ENCODE measurements at places on chromosomes 2 and 18.

DNA sequence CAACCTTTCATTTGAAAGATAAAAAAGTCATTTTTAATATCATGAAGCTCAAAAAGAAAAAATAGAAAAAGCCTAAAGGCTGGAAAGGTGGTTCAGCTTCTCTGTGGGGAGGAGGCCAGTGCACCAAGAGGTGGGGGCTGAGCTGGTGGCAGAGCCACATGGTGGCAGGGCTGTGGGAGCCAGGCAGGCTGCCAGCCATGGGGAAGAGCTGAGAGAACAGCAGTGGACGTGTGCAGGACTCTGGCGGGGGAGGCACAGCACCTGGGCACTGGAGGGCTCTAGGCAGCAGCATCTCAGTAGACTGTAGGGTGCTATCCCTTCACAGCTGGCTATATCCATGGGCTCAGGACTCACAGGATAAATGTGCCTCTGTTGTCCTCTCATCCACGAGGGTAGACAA is 47.8 kb downstream of the STK25 start:
- no peak for DNase-seq

GRCh38 chr2:236622660-236623059 is 53.0 kb downstream of the ACKR3 start:
- DNase-seq, result no peak

GRCh38 chr2:190052307-190052706 is 10.2 kb downstream of the MSTN start:
- DNase-seq, result no peak

- no peak for DNase-seq
Measured at GRCh38 chr2:87403893-87404175, 344.1 kb upstream of the PLGLB2 start.

- DNase-seq, result no peak
Measured at GRCh38 chr18:9334973-9335696, 562 bp downstream of the TWSG1 start.

DNA sequence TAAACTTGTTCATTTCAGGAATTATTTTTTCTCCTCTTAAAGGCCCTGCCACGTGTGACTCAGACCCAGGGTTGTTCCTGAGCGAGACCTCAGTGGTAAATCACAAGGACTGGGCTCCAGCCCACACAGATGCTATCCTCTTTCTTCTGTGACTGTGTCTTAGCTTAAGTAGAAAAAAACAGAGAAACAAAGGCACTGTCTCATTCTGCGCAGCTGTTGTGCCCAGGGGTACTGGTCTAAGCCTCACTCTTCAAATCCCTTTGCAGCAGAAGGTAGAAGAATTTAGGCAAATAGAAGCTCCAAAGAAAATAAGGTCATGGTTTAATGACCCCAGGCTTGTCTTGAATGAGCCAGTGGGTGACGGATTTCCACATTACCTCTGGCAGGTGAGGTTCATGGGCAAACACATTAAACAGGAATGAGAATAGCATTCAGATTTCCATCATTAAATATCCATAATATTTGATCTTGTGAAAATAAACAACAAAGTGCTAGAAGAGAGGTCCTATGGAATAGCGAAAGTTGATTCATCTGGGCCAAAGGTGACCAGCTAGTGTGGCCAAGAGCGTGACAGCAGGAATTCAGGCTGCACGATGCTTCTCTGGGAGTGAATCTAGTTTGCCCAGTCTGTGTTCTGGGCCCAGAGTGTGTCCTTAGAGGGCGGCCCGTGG is 63.3 kb downstream of the LIPG start:
- DNase-seq, result no peak

DNA sequence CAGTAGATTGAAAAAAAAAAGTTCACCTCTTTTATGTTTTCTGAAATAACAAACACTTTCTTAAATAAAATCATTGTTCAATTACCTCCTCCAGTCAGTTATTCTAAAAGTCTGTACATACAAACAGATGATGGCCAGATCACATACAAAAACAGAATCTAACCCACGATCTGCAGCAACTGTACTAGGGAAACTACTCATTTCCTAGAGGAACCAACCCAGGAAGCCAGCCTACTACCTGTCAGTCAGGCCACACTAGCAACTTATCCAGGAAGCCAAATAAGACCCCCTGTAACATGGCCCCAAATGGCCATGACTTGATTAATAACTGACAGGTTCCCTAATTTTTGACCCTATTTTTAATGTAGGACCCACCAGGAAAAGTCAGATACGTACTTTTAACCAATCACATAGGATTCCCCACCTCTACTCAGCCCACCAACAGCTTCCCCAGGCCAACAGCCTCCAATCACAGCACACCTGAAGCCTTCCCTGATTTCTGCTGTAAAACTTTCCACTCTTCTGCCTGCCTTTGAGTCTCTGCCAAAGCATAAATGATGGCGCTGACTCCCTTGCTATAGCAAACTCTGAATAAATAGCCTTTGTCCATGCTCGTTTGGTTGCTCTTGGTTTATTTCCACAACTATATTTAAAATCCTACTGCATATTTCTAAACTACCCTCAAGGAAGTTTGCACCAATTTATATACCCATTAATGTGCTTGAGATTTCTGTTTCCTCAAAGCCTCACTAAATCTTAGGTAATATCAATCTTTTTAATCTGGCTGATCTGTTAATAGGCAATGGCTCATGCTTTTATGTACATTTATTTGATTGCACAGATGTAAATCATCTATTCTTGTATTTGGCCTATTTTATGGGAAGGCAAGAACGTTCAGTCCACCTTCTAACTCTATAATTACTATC is 486.4 kb downstream of the FBXO15 start:
- no peak for DNase-seq

GRCh38 chr2:224046752-224047151 is 7.7 kb upstream of the SERPINE2 start:
- no peak for DNase-seq

DNA sequence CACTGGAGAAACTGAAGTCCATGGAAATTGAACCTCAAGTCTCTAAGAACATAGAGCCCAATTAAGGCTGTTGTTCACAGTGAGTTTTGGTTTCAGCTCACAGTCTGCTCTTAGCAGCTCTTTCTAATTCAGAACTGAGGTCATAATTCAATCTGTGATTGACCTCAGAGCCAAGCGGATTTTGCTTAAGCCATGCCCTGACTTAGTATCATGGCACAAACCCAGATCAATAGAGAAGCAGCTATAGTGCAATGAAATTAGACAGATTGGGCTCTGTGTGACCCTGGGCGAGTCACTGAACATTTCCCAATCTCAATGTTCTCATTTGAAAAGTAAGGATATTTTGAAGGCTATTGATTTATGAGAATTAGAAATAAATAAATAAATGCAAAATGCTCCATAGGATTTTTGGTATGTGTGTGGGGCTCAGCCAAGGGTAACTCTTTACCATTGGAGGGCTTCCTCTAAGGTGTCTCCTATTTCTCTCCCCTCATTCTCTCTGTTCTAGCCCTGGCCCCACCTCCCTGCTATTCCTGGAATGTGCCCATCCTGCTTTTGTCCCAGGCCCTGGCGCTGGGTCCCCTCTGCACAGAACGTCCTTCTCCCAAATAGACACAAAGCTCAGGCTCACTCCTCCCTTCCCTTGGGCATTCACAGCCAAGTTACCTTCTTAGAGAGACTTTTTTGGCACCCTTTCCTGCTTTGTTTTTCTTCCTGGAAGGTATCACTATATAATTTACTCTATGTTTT is 239.6 kb downstream of the LPIN1 start:
- no peak for DNase-seq

GRCh38 chr2:62177392-62178049 is 18.4 kb upstream of the B3GNT2 start:
- no peak for DNase-seq

- no peak for DNase-seq
Measured at GRCh38 chr2:225379856-225380255, 19.7 kb upstream of the NYAP2 start.

DNA sequence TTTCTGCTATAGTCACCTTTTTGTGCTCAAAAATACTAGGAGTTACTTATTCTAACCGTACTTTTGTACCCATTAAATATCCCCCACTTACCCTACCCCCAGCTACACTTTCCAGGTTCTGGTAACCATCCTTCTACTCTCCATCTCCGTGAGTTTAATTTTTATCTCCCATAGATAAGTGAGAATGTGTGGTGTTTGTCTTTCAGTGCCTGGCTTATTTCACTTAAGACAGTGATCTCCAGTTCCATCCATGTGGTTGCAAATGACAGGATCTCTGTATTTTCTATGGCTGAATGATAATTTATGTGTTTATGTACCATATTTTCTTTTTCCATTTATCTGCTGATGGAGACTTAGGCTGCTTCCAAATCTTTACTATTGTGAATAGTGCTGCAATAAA is 323.3 kb downstream of the ZNF804A start:
- DNase-seq, result no peak

- no peak for DNase-seq
Measured at GRCh38 chr2:181190711-181191110, 210.3 kb downstream of the UBE2E3 start.

DNA sequence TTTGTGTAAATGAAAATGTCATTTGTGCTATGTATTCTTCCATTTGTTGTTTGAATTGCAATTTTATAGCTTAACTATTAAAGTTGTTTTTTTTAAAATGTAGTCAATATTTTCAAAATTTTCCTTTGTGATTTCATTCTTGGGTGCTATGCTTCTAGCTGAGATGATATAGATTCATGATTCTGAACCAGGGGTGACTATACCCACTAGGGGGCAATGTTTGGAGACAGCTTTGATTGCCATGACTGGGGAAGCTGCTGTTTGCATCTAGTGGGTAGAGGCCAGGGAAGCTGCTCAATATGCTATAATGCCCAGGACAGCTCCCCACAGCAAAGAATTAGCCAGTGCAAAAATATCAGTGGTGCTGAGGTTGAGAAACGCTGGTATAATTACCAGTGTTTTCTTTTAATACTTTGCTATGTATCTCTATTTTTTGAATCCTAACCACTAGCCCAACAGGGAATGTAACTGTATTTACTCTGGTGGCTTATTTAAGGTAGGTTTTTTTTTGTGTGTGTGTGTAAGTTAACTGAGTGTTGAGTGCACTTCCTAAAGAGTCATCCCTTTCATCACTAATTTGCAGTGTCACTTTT is 99.7 kb downstream of the MEP1B start:
- peak; percentile 40 for DNase-seq

DNA sequence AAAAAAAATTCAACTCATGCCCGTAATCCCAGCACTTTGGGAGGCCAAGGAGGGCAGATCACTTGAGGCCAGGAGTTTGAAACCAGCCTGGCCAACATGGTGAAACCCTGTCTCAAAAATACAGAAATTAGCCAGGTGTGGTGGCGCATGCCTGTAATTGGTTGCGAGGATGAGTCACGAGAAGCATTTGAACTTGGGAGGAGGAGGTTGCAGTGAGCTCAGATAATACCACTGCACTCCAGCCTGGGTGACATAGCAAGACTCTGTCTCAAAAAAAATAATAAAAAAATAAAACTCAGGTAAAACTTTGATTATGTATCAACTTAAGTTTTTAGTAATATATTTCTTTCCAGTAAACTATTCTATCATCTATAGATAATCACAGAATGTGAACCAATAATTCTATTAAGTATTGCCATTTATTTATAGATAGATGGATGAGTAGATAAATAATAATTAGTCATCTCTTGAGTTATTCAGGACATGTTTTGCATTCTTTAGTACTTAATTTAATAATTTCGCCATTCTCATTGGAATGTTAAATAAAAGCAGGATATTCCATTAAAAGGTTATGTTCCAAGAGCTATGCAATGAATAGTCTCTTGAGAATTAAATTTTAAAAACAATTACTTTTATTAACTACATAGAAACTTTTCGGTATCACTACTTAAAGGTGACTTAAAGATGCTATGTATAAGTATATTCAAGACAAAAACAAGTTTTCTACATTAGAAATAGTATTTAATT is 48.7 kb downstream of the WDPCP start:
- DNase-seq, result no peak

DNA sequence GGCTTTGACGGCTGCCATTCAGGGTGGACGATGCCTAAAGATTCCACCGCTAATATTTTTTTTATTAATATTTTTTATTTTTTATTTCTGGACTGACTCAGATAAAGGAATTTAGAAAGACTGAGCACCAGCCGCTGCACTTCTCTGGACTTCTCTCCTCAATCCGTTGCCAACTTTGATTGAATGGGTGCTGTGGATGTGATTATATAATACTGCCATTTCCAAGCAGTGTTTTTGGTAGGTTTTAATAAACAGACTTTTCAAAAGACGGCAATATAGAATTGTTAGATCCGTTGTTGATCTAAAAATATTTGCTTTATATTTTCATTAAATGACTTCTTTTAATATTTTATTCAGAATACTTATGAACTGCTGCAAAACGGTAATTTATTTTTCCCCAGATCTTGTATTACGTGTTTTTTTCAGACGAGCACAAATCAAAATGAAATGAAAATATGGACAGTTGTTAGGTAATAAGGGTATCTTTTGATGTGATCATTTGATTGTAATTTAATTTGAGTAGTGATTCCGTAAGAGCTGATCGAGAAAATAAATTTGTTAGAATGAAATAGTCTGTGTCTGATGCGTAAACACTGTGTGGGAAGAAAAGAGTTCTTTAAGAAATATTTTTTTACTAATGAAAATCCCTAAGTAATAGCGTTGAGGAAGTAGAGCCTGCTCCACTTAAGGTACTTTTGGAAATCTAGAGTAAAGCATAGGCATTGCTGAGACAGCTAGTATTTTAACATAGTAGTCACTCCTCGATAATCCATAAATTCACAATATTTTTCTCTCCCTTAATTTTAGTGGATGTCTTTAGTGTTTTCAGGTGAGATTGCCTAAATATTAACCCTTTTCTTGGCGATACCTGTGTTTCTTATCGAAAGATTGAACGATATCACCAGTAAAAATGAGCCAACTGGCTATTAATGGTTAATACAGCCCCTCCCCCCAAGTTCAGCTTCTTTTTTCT is 4.4 kb downstream of the POU3F3 start:
- DNase-seq, result no peak

GRCh38 chr2:212528106-212528856 is 10.3 kb downstream of the ERBB4 start:
- DNase-seq, result no peak

DNA sequence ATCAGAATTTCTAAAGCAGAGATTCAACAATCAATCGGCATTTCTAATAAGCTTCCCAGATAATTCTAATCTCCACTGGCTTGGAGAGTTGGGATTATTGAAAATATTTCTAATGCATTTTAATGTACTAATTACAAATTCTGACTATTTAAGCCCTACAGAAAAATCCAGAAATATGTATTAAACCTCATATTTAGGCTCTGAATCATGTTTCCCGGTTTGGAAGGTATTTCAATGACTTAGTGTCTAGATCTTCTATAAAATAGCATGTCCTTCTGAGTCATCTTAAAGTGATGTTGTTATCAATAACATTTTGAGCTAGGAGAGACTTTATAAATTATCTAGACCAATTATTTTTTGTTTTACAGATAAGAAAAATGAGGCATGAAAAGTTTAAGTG is 258.8 kb upstream of the NRXN1 start:
- DNase-seq, result no peak

Measured in GM04504 (cell line).